Stimulated activated CD4-positive, alpha-beta T cell treated with anti-CD3 and anti-CD28 coated beads, Interleukin-15, amount 100 ng/mL, for 48 hours (primary cell): ENCODE measurements at places on chromosomes 7 and 10.

- no peak for DNase-seq
These were observed 473.8 kb downstream of the KCNMA1 start for GRCh38 chr10:77163670-77164348.

DNA sequence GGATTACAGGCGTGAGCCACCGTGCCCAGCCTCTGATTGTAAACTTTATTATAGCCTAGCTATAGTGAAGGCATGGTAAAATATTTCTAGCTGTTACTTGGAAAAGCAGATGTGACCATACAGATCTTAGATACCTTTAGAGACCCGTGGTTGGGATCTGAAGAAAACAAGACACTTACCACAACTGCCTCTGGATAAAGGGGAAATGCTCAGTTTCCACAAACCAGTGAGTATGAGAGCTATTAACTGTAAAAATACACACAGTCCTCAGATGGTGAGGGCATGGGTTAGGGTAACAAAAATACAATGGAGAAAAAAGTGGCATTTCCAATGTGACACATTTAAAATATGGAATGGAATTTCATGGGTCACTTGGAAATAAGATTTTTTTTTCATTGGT, 63.0 kb downstream of the ZNF438 start:
- DNase-seq = no peak

GRCh38 chr7:13800694-13801448, 188.6 kb downstream of the ETV1 start:
- no peak for DNase-seq

GRCh38 chr10:27463961-27464360, 40.1 kb upstream of the RAB18 start:
- no peak for DNase-seq

- DNase-seq = no peak
These were observed 25.1 kb downstream of the HDAC9 start for GRCh38 chr7:18520450-18521235.

GRCh38 chr7:117312593-117313580, 10.0 kb downstream of the WNT2 start:
- DNase-seq = no peak

DNA sequence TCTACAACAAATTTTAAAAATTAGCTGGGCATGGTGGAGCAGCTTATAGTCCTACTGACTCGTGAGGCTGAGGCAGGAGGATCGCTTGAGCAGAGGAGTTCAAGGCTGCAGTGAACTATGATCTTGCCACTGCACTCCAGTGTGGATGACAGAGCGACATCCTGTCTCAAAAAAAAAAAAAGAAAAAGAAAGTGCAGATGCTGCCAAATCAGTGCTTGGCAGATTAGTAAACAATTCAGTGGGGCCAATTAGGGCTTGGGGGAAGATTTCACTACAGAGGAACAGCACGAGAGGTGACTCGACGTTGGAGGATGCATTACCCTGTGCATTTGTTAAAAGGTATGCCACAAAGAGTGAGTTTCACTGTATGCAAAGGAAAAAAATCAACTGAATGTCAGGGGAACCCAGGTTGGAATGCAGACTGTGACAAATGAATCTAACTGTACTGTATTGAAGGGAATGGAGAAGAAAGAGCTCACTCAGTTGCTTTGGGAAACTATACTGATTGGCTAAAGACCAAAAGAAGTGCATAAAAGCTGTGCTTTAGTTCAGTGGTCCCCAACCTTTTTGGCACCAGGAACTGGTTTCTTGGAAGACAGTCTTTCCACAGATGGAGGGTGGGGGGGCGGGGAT, 31.6 kb downstream of the GARIN1A start:
- no peak for DNase-seq

DNA sequence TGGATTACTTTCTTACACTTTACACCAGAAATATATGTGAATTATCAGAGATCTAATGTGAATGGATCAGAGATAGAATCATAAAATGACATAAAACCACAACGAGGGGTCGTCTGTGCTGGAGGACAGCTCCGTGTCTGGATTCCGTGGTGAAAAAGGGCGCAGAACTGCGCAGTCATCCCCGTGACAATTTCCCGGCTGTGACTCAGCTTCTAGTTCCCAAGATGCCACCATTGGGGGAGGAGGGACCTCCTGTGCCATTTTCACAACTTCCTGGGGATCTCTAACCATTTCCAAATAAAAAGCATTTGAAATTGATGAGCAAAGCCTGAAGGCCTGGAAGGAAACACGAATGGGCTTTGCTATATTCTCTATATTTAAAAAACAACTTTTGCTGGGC, 72.1 kb downstream of the PDGFA start:
- DNase-seq = no peak
